ENCODE measurements at places on chromosomes 6 and 20. TPM values are rescaled to one million over a fixed set of nuclear protein-coding genes. Genes with fewer than 3 reads are reported as not detected.

- DNase-seq = no peak
Measured at GRCh38 chr6:91534614-91535013, 947.7 kb upstream of the MAP3K7 start.

Gene HLA-DRB5
- total RNA-seq = not detected

DNA sequence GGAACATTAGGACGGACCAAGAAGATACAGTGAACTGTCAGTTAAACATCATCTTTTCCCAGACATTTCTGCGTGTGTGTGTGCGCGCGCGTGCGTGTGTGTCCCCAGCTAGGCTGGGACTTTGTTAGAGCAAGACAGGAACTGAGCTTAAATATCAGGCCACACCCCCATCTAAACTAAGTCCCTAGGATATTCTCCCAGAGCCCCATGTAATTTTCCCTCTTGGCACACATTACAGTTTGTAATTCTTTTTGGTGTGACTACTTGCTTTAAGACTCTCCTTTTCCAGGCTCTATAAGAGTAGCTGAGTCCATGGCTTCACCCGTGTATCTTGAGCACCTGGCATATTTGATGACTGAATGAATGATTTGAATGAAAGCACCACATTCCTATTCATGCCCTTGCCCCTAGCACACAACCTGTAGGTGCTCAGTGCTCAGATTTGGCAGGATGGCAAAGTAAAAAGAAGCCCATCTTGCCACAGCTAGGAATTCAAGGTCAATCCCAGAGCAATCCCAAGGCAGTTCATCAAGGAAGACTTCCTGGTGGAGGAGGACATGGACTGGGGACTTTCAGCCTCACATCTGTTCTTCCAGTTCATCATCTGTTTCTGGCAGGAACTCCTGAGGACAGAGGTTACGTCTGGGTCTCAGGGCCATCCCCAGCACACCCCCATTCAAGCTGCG, 69.2 kb downstream of the MRPL14 start:
- DNase-seq = peak; percentile 69

Gene DTNBP1
- total RNA-seq = 11.6 TPM

Gene IFT52
- 27.0 TPM for total RNA-seq

DNA sequence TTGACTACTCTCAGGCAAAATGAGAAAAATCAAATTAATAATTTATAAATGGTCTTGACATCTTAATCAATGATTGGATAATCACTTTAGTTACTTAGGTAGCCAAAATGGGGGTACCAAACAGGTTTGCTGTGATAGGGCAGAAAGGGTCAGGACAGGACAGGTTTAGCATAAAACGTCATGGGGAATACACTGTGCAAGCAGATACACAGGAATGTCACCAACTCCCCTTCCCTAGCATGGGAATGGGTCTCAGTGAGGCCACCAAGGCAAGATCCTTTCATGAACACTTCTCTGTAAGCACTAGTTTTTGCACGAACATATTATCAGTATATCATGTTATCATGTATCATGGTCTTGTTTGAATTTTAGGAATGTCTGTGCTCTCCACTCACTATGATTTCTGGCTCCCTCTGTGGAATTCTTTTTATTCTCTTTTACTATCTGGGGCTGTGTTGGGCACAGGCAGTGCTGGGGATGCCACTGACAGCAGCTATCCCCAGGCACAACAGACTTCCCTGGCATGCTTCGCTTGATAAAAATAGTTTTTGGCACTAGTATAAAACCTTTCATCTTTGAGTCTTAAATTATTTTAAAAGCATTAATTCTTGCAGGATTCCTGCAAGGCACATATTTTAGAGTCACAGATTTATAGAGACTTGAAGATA, 18.3 kb downstream of the PTCHD4 start:
- DNase-seq = no peak

DNA sequence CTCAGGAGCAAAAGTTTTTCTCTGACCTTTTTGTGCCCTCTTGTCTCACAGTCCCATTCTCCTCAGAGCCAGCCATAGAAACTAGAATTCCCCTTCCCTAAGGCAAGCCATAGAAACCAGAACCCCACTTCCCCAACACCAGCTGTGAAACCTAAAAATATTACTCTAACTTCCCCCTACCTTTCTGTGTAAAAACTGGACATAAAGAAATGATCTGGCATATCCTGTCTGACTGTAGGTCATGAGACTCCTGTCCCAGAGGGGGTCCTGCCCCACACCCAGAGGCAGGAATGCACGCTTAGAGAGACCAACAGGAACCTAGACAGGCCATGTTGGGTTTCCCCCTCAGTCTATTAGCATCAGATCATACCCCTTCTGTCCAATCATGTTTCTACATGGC, 140.6 kb upstream of the SLC22A16 start:
- no peak for DNase-seq

GRCh38 chr6:149213829-149214228, 103.7 kb upstream of the TAB2 start:
- peak; percentile 75 for DNase-seq

Gene SLA2
- not detected for total RNA-seq

- no peak for DNase-seq
Measured at GRCh38 chr20:4192378-4193068, 177.2 kb upstream of the RNF24 start.

DNA sequence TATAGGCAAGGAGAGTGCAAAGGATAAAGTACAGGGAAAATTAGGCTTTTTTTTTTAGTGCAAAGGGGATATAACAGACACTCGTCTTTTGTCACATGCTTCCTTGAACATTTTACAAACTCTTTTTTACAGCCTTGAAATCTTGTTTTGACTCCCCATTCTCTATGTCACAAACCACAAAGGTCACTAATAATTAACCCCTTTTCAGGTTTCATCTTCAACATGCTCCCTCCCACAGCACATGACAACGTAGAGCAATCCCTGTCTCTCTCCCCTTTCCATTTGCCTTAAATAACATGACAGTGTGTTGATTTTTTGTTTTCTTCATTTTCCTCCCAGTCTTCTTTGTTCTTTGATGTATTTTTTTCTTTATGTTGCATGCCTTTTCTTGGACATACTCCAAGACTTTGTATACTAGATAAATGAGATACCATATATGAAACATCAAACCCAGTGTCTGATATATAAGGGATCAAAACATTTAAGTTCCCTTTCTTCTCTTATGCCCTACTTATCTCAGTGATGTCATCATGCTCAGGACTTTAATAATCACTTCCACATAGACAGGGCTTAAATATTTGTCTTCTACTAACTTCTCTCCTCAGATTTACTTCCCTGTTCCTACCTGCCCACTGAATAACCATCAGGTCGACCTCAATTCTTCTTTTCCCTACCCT, 378.7 kb upstream of the HSF2 start:
- no peak for DNase-seq

Gene EEF1A2
- total RNA-seq = 37.6 TPM

DNA sequence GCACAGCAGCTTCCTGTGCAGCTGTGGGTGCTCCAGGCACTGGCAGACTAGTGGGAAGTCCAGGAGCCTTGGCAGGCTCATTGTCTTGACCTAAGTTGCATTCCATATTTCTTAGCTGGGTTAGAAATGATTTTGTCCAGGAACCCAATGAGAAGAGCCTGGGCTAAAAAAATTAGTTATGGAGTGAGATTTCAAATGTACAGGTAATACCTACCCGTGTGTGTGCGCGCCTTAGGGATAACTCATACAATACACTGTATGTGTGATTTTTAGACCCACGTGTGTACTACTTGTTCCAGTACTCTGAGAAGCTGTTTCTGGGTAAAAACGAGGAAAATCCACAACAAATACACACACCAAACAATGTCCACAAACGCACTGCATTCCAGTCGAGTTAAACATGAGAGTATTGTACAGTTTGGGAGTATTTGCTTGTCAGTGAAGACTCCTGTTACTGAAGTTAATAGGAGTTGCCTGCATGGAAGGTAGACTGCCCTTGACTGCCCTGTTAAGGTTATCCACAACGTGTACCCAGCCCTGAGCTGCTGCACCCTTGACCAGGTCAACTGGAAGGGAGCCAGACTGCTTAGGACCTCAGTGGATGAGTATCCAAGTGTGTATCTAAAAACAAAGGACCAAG, 1.4 kb downstream of the PAQR8 start:
- no peak for DNase-seq

DNA sequence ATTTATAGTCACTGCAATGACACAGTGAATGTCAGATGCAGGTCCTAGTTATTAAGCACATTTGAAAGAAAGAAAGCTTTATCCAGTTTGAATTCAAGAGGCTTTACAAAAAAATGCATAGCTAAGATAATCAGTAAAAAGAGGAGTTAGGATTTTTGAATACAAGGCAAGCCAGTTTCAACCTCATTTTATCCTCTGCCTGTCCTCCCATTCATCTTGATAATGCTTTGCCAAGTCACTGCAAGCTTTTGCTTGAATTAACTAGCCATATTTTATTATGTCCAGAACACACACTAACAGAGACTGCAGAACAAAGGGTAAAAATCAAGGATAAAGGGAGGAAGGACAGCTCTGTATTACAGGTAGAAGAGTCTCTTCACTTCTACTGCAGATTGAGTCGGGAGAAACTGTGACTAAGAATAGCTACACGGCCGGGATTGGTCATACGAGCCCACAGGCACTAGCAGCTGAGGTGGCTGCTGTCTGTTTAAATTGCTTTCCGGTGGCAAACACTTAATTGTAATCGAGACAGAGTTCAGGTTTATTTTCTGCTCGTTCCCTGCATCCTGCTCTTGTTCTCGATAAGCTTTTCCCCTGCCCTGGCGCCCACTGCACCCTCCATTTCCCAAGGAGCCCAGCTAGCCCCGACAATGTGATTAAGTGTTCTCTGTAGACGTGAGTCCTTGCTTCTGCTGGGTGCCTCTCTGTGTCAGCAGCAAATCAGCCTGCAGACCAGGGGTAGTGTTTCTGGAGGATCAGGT, 30.5 kb upstream of the AKAP12 start:
- peak; percentile 27 for DNase-seq

- DNase-seq = peak; percentile 31
Measured at GRCh38 chr6:140001821-140002341, 627.4 kb upstream of the CITED2 start.
